ENCODE measurements at places on chromosomes 6 and 20.

DNA sequence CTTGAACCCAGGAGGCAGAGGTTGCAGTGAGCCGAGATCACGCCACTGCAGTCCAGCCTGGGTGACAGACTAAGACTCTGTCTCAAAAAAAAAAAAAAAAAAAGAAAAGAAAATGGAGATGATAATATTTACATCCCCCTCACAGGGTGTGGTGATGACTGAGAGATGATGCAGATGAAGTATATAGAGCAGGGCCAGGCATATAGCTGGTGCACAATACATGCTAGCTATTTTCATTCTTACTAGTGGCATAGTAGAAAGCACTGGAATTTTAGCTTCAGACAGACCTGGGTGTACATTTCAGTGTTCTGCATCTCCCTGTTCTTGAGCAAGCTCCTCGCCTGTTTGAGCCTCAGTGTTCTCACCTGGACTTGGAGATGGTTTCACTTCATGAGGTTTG lies 36.9 kb downstream of the CEBPB start:
- no peak for DNase-seq

GRCh38 chr6:43667245-43668150 lies 20.1 kb downstream of the MRPS18A start:
- peak; percentile 62 for DNase-seq

- DNase-seq = no peak
Observed at GRCh38 chr20:54984104-54984448, 508.7 kb downstream of the DOK5 start.

DNA sequence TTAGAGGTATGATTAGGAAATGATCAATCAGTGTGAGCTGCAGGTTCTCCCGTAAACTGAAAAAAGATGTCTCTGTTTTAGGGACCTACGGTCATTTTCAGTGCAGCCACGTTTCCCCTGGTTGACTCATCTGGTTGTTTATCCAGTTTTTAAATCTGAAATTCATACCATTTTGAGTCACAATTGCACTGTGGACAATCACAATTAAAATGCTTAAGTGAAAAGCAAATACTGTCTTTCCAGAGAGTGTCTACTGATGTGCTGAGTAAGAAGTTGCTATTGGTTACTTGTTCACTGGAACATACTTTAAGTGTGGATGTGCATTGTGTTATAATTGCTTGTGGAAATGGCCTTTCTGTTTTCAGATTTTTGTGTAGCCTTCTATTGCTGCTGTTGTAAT lies 305.1 kb upstream of the SASH1 start:
- no peak for DNase-seq

- no peak for DNase-seq
Observed at GRCh38 chr20:3818155-3819151, 1.9 kb upstream of the AP5S1 start.

DNA sequence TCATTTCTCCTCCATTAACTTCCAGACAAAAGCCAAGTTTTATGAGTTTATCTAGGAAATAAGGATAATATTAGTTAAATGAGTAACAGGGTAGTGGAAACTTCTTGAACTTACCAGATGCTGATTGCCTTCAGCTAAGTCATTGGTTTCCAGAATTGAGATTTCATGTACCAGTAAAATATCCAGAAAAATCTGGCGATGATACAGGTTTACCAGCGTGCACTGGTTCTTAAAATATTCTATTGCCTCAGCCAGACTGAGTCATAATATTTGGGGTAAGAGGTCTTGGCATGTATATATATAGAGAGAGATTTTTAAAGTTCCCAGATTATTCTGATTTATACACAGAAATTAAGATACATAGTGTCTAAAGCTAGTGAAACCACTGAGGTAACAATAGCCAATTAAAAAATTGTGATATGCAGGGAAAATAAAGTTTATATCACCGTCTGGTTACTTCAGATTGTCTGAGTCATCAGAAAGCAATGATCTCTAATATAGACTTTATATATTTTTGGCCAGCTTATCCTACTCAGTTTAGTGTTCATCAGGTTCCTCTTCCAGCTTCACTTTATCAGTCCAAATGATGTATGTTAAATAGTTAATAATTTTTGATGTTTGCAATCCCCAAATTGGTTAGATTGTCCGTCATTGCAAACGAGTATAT lies 39.5 kb upstream of the SDHAF4 start:
- no peak for DNase-seq

DNA sequence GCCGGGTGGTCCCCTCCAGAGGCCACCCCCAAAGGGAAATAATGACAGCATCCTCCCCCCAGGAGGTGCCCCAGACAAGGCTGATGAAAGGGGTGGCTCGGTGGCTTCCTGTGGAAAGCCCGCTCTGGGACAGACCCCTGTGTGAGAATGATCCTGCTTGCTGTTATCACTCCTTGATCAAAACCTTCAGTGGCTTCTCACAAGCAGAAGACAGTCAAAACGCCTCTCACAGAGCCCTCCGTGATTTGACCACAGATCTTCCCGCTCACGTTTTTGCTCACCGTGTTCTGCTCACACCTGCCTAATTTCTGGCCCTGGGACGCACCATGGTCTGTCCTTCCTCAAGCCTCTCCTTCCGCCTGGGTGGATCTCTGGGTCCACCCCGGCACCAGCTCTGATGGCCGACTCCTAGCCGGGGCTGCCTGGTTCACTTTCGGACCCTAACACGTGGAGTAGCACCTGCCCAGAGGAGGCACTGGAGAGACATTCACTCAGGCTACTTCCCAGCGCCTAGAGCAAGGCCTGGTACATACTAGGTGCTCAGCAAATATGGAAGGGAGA lies 210.4 kb downstream of the ANKRD60 start:
- DNase-seq = no peak

DNA sequence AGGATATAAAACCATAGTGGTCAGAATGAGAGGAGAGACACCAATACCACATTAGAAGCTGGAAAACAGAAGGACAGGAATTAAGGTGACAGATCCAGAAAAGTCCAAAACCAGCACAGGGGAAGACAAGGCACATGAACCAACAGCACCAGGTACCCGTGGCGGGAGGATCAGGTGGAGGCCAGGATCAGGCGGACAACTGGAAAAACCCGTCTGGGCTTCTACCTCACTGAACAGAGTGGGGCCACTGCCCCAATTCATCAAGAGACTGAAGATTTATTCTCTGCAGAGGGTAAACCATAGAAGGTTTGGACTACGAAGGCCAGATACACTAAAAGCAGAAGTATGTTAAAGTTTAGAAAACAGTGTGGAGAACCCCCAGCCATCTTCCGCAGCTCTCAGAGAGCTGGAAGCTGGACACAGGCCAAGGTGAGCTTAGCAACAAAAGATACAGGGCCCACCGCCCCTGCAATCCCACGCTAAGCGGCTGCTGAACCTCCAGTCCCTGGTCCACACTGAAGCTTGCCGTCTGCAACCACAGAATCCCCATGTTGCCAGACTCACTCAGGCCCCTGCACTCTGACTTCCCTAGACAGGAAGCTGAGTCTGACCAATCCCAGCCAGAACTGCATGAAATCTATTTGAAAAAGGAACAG lies 29.9 kb downstream of the ABHD12 start:
- peak; percentile 87 for DNase-seq

DNA sequence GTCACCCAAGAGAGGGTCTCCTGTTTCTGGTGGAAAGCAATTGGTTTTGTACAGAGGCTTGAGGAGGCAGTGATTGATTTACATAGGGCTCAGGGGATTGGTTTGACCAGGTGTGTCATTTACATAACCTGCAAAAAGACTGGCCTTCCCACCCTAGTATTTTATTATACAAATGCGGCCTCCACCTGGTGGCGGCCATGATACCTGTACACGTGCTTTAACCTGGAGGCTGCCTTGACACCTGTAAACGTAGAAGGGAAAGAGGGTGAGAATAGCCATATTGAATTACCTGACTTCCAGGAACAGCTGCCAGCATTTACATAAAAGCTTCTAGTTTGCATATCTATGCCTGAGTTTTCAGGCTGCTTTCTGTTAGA lies 48.7 kb downstream of the HLA-DPB1 start:
- DNase-seq = no peak

DNA sequence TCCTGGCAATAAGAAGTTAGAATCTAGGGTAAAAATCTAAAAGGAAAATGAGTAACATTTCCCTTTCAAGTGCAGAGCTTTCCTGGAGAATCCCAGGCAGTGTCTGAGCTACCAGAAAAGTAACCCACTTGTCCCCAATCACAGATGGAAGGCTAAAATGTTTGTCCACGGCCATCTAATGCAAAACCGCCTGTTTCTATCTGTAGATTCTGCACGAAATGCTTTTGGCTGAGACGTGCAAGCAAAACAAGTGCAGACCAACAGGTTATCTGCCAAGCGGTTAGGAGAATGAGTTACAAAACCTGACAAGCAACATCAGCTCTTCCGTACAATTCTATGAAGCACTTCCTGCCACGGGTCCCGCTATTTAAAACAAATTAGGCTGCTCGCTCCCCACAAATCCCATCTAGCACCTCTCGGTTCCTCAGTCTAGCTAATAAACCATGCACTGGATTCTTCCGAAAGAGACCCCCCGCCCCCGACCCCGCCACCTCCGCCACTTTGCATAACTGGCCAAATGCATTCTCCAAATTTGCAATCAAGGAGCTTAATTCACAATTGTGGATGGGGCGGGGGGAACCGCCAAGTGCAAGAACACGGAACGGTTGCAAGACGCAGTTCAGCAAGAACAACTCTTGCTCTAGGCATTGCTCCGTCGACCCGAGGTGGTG lies 1.4 kb downstream of the ELOVL5 start:
- peak; percentile 73 for DNase-seq

- DNase-seq = peak; percentile 94
Observed at GRCh38 chr20:64079273-64080012, at the start of gene RGS19. RGS19 (minus strand) TSS chr20:64079518; CDS start chr20:64076886, 2,632 bp downstream.

- DNase-seq = no peak
Observed at GRCh38 chr6:168364793-168365421, 45.3 kb upstream of the DACT2 start.

DNA sequence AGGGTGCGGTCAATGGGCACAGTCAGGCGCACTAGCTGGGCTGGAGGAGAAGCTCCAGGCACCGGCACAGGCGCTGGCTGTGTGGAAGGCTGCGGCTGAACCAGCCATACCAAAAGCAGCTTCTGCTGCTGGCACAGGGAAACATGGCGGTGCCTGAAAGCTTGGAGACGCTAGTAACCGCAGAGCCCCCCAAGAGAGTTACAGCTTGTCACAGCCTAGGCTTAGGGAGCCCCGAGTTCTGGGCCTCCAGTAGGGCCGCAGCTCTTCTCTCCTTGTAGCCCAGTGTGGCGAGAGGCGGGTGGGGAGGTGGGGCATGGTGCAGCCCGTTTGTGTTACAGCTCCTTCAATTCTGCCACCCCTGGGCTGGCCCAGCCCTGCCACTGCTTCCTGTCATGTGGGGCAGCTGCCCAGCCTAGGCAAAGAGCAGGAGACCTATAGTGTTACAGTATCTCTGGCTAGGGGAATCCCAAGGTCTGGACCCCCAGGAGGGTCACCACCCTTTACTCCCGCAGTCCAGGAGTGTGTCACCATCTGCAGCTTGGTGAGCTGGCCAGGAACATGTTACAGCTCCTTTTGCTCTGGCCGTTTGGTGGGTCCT lies 58.6 kb upstream of the MANEA start:
- no peak for DNase-seq

- DNase-seq = no peak
Observed at GRCh38 chr20:17935186-17935585, 33.4 kb downstream of the SNX5 start.
